ENCODE measurements at places on chromosomes 4 and X.
A peak's percentile ranks its signal among the peaks of the same experiment; 100 is the strongest.

DNA sequence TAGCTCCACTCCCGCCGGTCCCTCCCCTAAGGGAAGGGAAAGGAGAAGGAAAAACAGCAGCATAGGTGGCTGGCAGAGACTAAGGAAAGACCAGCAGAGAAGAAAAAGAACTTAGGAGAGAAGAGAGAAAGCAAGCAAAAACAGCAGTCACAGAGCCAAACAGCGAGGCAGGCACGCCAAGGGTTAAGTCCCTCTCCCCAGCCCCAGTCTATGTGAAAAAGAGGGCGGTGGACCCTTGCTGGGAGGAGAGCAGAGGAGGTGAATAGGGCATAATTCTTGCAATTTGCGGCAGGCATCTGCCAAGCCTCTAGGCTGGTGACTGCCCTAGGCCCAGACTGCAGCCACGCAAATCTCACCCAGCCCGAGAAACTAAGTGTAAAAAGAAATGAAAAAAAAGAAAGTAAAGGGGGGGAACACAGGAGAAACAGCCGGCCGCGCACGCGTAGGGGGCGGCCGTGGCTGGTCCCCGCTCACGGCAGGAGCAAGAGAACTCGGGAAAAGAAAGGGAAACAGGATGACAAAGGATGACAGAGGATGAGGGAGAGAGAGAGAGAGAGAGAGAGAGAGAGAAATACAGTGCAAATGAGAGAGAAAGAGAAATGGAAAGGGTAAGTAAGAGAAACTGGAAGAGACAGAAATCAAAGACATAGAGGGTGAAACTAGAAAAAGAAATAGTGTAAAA lies 48.6 kb downstream of the MAGEA9 start:
- DNase-seq: no peak
- H3K27me3 ChIP-seq: no peaks in the 10 kb centered on the region
- H3K36me3 ChIP-seq: no peaks in the 10 kb centered on the region
- H3K4me1 ChIP-seq: no peaks in the 10 kb centered on the region
- H3K27ac ChIP-seq: peak overlapping the region; percentile 34

GRCh38 chr4:105197777-105198176 lies 51.1 kb downstream of the TET2 start:
- no peak overlapping the region for H3K4me3 ChIP-seq
- no peaks in the 10 kb centered on the region for H3K36me3 ChIP-seq
- H3K27me3 ChIP-seq: no peaks in the 10 kb centered on the region
- peaks cover 36% of the 10 kb centered on the region for H3K4me1 ChIP-seq
- H3K27ac ChIP-seq: no peak overlapping the region

GRCh38 chrX:22526339-22526738 lies 253.6 kb downstream of the CBLL2 start:
- no peak overlapping the region for H3K4me3 ChIP-seq
- H3K36me3 ChIP-seq: no peaks in the 10 kb centered on the region
- DNase-seq: no peak
- no peaks in the 10 kb centered on the region for H3K27me3 ChIP-seq
- H3K4me1 ChIP-seq: no peaks in the 10 kb centered on the region

DNA sequence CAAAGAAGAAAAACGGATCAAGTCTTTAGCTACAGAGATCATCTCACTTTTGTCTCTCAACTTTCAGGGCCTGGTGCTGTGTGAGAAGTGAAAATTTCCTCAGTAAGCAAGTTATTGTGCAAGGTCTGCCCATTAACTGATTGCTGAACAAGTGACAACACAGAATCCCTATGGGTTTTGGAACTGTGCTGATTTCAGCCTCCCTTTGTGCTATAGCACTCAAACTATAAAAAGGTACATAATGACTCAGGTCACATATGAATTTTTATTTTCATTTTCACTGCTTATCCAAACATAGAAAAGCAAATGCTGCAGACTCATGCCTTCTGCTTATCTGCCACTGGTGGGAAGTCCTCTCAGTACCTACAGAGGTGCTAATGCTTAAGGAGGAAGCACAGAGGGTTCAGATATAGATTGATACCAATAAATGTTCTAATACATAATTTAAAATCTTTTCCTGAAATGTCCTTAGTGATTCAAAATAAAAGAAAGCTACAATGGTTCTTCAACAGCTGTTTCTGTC lies 576.2 kb upstream of the CT83 start:
- H3K4me3 ChIP-seq: no peak overlapping the region
- no peaks in the 10 kb centered on the region for H3K36me3 ChIP-seq
- DNase-seq: no peak
- H3K4me1 ChIP-seq: no peaks in the 10 kb centered on the region
- H3K27me3 ChIP-seq: no peaks in the 10 kb centered on the region

- no peak for DNase-seq
- H3K36me3 ChIP-seq: no peaks in the 10 kb centered on the region
- no peak overlapping the region for H3K4me3 ChIP-seq
- no peaks in the 10 kb centered on the region for H3K27me3 ChIP-seq
Observed at GRCh38 chr4:179768996-179769395, 2326.8 kb upstream of the AGA start.

- no peaks in the 10 kb centered on the region for H3K4me1 ChIP-seq
- H3K4me3 ChIP-seq: no peak overlapping the region
- no peaks in the 10 kb centered on the region for H3K27me3 ChIP-seq
- no peak for DNase-seq
- H3K36me3 ChIP-seq: no peaks in the 10 kb centered on the region
Observed at GRCh38 chrX:29581223-29581622, 634.1 kb upstream of the MAGEB2 start.

- H3K4me3 ChIP-seq: no peak overlapping the region
- H3K36me3 ChIP-seq: no peaks in the 10 kb centered on the region
- no peaks in the 10 kb centered on the region for H3K27me3 ChIP-seq
- H3K27ac ChIP-seq: no peak overlapping the region
- DNase-seq: no peak
Observed at GRCh38 chr4:33930497-33930896, 2313.8 kb downstream of the ARAP2 start.

DNA sequence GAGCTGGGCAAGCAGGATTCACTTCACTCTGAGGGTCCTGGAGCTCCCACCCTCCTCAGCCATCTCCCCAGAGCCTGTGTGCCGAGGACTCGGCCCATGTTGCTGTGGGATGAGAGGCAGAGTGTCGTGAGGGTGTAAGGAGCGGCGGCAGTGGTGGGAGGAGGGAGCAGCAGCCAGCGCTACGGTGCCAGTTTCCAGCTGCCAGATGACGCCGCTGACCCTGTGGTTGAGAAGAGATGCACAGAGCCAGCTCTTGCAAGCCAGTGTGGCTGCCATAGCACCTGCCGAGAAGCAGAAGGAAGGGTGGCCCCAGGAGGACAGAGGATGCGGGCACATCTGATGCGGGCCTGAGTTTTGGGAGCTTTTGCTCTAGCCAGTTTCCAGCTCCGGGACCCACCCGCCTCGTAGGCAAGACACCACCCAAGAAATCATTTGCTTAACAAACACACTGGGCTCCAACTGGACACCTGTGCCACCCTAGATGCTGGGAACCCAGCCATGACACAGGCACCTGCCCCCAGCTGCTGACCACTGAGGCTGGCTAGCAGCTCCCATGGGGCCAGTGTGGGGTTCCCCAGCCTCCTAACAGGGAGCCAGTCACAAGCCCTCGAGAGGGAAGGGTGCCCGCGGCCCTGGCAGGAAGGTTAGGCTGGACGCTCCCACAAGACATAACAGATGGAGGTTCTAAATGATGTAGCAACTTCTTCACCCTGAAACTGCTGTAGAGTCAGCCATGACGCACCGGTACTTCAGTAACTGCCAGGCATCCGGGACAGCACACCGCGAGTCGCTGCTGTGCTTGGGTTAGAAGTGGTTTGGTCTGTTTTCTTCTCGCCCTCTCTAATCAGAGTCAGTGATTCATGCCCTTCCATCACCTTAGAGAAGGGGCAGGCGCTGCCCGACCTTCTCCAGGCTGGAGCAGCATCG lies 8.9 kb downstream of the MSANTD1 start:
- H3K4me3 ChIP-seq: no peak overlapping the region
- H3K27ac ChIP-seq: no peak overlapping the region
- DNase-seq: no peak
- H3K4me1 ChIP-seq: no peaks in the 10 kb centered on the region
- H3K36me3 ChIP-seq: no peaks in the 10 kb centered on the region

DNA sequence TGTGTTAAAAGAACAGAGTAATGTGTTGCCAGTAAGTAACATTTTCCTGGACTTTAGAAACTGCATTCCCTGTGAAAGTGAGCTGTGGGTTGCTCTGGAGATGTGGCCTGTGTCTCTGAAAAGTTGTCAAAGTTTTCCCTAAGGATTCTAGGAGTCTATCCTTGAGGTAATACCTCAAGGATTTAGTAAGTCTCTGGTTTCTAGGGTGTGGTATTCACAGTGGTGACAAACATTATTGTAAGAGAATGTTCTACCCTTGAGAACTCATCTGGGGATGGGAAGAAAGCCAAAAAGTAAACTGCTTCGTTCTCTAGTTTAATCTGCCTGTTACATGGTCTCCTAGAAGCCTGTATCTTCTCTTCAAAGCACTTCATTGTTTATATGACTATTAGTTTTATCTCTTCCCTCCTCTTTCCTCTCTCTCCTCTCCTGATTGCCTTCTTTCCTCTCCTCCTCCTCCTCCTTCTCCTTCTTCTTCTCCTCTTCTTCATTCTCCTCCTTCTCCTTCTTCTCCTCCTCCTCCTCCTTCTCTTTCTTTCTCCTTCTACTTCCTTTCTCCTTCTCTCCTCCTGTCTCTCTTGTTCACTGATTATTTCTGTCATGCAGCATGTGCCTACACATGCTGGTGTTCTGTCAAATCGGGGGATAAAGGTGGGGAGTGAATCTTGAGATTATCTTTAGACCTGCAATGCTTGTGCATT lies 321.3 kb downstream of the PTTG2 start:
- H3K36me3 ChIP-seq: no peaks in the 10 kb centered on the region
- H3K4me3 ChIP-seq: no peak overlapping the region
- peaks cover 30% of the 10 kb centered on the region for H3K4me1 ChIP-seq

DNA sequence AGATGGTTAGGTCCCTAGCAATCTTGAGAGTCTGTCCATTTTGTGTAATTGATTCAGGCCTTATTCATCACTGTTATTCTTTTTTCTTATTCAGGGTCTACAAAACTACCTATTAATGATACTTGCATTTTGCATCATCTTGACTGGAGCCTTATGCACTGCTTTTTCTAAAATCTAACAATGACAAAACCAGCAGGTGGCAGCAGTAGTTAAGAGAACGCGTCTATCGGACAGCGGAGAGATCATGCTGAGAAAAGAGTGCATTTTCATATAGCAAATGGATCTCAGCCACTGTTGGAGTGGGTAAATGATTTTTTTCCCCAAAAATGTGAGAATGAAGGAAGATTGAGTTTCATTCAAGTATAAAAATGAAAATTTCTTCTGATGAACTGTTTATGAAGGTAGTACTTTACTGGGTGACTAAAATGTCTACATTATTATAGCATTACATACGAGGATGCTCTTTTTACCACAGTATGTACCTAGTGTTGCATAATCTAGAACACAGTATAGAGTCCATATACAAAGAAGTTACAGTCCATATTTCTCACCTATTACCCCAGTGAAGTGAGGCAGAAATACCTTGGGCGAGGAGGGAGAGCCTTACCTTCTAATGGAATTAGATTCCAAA lies 43.2 kb downstream of the TMEM144 start:
- peak overlapping the region; percentile 58 for H3K27ac ChIP-seq
- H3K4me3 ChIP-seq: no peak overlapping the region
- peaks cover 17% of the 10 kb centered on the region for H3K4me1 ChIP-seq
- no peaks in the 10 kb centered on the region for H3K36me3 ChIP-seq
- no peak for DNase-seq

DNA sequence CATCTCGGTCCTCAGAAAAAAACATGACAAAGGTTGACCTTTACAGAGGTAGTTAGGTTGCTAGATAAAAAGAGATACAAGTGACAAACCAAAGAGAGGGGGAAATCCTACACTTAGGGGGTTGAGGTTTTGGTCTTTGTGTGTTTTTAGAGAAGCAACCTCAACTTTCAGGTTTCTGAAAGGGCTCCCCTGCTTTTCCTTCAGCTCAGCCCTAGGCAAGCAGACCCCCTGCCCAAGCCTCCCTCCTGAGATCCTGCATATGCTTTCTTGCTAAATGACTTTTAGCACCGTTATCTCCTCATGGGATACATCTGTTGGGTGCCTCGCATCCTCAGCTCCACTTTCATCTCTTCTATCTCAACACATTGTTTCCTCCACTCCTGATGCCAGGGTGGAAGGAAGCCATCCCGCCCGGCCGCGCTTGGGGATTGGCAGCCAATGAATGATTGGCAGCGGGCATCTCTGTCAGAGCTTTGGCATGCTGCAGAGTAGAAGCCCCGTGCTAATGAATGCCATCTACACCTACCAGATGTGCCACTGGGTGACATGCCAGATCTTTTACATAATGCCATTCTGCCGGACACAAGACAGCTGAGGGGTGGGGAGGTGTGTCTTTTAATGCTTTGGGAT lies 15.0 kb upstream of the PRDM8 start:
- no peak for DNase-seq
- no peak overlapping the region for H3K27ac ChIP-seq
- H3K36me3 ChIP-seq: no peaks in the 10 kb centered on the region
- H3K27me3 ChIP-seq: no peaks in the 10 kb centered on the region
- peaks cover 10% of the 10 kb centered on the region for H3K4me1 ChIP-seq
- peak overlapping the region; percentile 92 for H3K4me3 ChIP-seq

GRCh38 chr4:96504386-96504785 lies 664.5 kb downstream of the PDHA2 start:
- H3K36me3 ChIP-seq: no peaks in the 10 kb centered on the region
- H3K27me3 ChIP-seq: no peaks in the 10 kb centered on the region
- H3K4me3 ChIP-seq: no peak overlapping the region
- no peak for DNase-seq

DNA sequence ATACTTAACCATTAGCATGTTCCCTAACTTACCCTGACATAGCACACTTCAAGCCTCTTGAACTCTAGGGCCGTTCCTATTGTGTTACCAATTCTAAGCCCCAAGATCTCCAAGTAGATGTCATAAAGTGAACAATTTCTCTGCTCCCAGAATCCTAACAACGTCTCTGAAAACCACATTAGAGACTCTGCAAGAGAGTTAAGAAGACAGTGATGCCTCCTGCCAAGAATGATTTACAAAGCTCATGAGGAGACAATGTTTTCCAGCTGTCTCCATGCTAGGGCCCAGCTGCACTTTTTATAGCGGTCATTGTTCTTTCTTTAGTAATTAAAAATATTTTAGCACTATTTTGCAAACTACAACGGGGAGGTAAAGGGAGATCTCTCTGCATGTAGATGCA lies 358.4 kb downstream of the PPP3CA start:
- H3K36me3 ChIP-seq: no peaks in the 10 kb centered on the region
- DNase-seq: no peak
- H3K4me3 ChIP-seq: no peak overlapping the region
- no peak overlapping the region for H3K27ac ChIP-seq
- H3K4me1 ChIP-seq: no peaks in the 10 kb centered on the region
- no peaks in the 10 kb centered on the region for H3K27me3 ChIP-seq

- DNase-seq: no peak
- H3K4me3 ChIP-seq: no peak overlapping the region
- no peak overlapping the region for H3K27ac ChIP-seq
- H3K27me3 ChIP-seq: no peaks in the 10 kb centered on the region
- H3K36me3 ChIP-seq: no peaks in the 10 kb centered on the region
Observed at GRCh38 chr4:8347660-8348059, 78.1 kb downstream of the HTRA3 start.

- no peak for DNase-seq
- no peak overlapping the region for H3K27ac ChIP-seq
- H3K4me1 ChIP-seq: peaks cover 8% of the 10 kb centered on the region
- no peaks in the 10 kb centered on the region for H3K27me3 ChIP-seq
Observed at GRCh38 chr4:78648640-78649363, 97.2 kb downstream of the ANXA3 start.
